ENCODE measurements at places on chromosomes 3 and 15.

GRCh38 chr15:98658831-98659699 is 10.7 kb downstream of the IGF1R start:
- DNase-seq = no peak

DNA sequence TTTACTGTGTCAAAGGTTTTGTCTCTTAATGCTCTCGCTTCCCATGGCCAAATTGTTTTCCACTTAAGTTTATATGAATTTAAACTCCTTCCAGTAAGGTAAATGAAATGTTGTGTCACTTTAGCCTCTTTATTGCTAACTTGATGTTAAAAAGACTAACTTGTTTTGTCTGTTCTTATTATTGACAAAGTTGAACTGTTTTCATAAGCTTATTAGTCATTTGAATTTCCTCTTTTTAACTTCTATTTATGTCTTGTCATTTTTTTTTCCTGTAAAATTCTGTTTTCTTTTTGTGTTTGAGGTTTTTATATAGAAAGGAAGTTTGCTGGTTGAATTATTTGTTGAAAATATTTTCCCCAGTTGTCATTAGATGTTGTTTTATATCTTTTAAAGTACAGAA is 25.8 kb downstream of the FAM98B start:
- no peak for DNase-seq

- DNase-seq = no peak
Measured at GRCh38 chr15:90749754-90750153, 32.6 kb downstream of the BLM start.

- no peak for DNase-seq
Measured at GRCh38 chr3:58994746-58995330, 55.0 kb downstream of the CFAP20DC start.

DNA sequence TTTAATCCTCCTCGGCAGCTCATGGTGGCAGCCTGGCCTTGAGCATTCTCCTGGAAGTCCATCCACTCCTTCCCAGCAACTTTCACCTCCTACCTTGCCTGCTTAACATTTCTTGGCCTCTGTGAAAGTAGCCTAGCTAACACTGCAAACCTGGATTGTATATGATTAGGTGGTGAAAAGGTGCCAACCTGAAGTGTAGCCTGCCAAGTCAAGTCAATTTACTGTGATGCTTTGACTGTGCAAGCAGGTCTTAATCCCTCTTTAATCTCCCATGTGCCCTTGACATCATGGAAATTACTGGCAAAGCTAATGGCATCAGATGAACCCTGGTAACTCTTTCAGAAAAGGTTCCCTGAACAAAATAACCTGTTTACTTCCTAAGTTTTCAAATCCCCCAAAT is 169.7 kb upstream of the NR2F2 start:
- DNase-seq = no peak

- no peak for DNase-seq
Measured at GRCh38 chr3:71587958-71588357, 4.4 kb upstream of the FOXP1 start.

GRCh38 chr3:50687127-50687751 is 12.5 kb downstream of the DOCK3 start:
- no peak for DNase-seq

DNA sequence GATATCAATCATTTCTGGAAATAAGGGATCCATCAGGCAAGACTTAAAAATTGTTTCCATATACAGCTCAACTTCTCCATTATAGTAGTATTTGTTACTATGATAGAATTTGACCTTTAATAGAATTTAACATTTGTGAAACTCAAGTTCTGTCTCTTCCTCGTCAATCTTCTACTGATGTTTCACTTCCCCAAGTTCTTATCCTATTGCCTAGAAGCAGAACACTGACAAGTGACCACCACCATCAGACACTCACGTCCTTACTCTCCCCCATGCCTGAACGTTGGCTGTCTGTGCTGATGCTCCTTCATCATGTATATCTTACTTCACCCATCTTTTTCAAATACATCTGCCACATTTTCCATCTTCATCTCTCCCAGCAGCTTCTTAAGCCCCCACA is 26.6 kb upstream of the TAFA4 start:
- DNase-seq = no peak

GRCh38 chr3:171875923-171876412 is 32.8 kb downstream of the TMEM212 start:
- no peak for DNase-seq

GRCh38 chr15:80703965-80704364 is 8.9 kb downstream of the ABHD17C start:
- DNase-seq = no peak

DNA sequence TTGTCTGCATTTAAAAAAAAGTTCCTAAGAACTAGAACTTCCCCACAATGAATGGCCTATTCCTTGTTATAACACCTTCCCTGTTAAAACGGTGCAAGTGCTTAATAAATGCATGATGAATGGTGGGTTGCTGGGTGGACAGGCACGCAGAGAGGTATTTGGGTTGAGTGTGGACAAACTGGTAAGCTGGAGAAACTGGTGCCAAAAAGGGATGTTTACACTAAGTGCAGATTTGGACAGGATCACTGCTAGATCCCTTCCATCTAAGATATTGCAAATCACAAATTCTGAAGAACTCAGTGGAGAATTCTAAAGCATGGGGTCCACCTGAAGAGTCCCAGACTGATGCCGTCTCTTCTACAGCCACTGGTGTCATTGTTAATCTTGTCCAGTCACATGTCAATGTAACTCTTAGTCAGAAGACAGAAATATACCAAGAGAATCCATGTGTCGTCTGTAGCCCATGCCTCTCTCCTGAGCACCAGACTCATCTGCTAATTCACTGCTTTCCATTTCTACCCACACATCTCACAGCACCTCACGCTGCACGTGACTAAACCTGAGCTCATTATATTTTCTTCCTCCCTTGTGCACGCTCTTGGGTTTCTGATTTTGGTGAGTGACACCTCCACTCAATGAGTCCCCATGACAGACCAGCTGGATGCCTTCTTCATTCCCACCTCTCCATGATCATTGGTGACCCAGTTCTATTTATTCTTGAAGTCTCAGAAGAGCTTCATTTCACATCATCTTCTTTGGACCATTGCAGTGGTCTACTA is 328.9 kb downstream of the THSD4 start:
- no peak for DNase-seq

- DNase-seq = no peak
Measured at GRCh38 chr15:60546744-60547143, 67.8 kb upstream of the ICE2 start.

DNA sequence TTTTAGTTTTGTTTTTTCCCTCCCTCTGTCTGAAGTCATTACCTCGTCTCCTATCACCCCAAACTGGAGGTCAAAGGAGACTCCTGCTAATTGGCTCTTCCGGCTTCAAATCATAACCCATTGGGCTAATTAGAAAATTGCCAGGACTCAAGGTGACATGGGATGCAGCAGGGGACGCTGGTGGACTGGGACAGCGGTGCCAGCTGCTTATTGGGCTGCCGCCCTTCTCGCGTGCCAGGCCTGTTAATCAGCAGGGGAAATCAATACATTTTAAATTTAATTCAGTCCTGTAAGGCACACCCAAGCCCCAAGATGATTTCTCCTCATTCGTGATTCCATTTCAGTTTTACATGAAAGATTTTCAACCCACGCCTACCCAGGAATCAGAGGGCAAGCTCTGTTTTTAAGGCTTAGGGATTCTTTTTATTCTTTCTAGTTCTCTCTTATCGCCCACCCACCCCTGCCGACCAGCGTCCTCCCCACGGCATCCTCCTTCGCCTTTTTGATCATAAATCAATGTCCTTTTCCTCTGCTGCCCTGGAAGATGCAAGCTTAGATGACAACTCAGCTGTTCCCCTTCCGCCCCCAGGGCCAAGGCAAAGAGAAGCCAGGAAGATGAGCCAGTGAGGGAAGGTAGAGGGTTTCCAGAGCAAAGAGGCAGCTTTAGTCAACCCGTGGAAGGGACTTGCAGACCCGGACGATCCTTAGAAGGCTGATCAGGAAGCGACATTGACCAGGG is 329.6 kb downstream of the UACA start:
- no peak for DNase-seq

DNA sequence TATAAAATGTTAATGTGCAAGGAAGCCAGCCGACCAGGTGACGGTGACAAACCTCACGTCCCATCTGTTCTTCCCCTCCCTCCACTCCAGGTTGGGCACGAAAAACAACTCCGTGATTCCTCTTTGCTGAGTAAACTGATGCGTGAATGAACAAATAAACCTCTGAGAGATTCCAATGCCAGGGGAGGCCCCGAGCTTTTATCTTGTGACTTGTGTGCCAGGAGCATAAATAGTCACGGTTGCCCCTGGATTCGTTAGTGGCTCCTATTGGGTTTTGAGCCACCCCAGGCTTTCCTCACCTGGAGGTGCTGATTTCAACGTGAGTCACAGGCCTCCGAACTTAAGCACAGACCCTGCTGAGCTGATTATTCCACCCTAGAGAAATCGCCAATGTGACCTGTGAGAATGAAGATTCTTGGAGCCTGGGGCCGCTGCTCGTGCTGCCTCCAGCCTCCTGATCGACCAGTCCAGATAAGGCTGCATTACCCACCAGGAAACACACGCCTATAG is 119.2 kb downstream of the SHQ1 start:
- DNase-seq = no peak

DNA sequence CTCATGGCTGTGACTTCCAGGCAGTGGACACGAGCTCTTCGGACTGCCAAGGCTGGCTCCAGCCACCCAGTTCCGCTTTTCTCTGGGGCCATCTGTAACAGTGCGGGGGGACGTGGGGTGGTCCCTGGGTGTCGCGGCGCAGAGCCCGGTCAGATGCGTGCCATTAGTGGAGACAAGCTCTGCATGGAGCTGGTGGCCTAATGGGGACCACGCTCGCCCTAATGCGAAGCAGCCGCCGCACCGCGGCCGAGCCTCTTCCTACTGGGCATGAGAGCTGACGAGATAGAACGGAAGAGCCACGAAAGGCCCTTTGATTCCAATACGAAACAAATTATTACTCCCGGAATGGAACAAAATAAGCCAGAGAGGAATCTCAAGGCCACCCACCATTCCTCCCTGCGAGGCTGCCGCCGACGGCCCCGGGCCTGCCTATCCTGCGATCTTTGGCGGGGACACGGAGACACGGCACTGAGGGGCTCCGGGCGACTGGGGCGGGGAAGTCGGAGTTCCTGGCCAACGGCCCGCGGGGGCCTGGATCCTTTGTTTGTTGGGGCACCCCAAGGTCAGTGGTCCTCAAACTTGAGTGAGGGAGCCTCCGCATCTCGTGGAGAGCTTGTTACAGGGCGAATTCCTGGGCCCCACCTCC is 18.1 kb downstream of the FOXL2 start:
- no peak for DNase-seq

GRCh38 chr3:4290272-4290893 is 12.8 kb upstream of the SETMAR start:
- DNase-seq = no peak

DNA sequence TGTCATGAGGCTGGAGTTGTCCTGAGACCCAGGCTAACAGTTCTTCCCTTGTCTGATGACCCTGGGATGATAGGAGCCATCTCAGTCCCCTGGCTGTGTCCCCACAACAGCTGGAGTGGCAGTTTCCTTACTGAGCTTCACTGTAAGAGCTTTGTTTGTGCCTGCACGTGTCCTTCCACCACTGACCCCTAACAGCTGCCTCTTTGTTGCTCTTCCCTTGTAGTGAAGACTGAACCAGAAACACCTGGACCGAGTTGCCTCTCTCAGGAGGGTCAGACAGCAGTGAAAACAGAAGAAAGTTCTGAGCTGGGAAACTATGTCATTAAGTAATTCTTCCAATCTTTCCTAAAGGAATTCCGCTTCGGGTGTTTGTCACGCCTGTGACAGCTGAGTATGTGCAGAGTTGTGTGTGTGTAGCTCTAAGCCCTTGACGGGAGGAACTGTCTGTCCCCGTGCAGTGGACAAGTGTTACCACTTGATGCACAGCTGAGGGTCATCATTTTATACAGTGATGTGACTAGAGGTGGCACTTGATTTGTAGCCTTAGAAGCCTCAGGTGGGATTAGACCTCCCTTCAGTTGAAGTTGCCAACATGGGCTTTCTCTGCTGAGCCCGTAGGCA is 25.0 kb downstream of the MAP6D1 start:
- DNase-seq = no peak

GRCh38 chr3:86578071-86578470 is 412.9 kb downstream of the VGLL3 start:
- no peak for DNase-seq

DNA sequence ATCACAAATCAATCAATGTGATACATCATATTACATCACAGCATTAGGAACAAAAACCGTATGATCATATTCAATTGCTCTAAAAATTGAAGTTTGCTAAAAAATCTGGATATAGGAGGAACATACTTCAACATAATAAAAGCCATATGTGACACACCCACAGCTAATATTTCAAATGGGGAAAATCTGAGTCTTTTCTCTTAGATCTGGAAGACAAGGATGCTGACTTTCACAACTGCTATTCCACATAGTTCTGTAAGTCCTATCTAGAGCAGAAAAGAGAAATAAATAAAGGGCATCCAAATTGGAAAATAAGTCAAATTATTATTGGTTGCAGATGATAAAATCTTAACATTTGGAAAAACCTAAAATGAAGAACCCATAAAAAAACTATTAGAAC is 256.8 kb upstream of the SGO1 start:
- DNase-seq = no peak

- DNase-seq = no peak
Measured at GRCh38 chr3:23815879-23816278, 10.1 kb downstream of the UBE2E1 start.

DNA sequence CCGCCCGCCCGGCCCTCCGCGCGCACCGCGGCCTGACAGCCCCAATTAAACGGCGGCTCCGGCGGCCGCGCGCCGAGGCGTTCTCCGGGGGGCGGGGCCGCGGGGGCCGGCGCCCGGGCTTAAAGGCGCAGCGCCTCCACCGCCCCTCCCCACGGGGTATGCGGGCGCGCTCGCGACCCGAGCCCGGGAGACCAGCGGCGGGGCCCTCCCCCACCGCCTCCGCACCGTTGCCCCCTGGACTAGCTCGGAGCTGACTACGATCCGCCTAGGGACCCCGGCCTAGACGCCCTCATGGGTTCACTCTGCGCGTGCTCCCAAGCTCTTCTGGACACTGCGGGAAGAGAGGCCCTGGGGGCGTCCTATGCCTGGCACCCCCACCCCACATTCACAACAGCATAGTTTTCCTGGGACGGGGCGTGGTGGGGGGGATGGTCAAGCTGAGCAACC is at the start of gene DUSP7:
Gene DUSP7, minus strand, starts transcription at position 51 of the 447 bp plus-strand sequence. CDS start 205 bp downstream, outside the sequence.
- DNase-seq = no peak

- DNase-seq = no peak
Measured at GRCh38 chr3:14512942-14513327, 27.2 kb downstream of the GRIP2 start.

- DNase-seq = no peak
Measured at GRCh38 chr3:72308641-72309040, 523.7 kb upstream of the PROK2 start.

All from activated CD8-positive, alpha-beta memory T cell treated with anti-CD3 and anti-CD28 coated beads for 1 hour (primary cell).